ENCODE measurements at places on chromosomes 2 and 18. TPM values are rescaled to one million over a fixed set of nuclear protein-coding genes. Genes with fewer than 3 reads are reported as not detected.

- DNase-seq = peak; percentile 39
These were observed 670 bp upstream of the MOCOS start for GRCh38 chr18:36186461-36187192.

- no peak for DNase-seq
These were observed 61.9 kb upstream of the CREB1 start for GRCh38 chr2:207467716-207468347.

GRCh38 chr2:203437511-203437910 is 97.6 kb downstream of the RAPH1 start:
- no peak for DNase-seq

- DNase-seq = no peak
These were observed 499.9 kb downstream of the ZEB2 start for GRCh38 chr2:144020047-144020446.

- no peak for DNase-seq
These were observed 83.3 kb downstream of the SP3 start for GRCh38 chr2:173881886-173882285.

DNA sequence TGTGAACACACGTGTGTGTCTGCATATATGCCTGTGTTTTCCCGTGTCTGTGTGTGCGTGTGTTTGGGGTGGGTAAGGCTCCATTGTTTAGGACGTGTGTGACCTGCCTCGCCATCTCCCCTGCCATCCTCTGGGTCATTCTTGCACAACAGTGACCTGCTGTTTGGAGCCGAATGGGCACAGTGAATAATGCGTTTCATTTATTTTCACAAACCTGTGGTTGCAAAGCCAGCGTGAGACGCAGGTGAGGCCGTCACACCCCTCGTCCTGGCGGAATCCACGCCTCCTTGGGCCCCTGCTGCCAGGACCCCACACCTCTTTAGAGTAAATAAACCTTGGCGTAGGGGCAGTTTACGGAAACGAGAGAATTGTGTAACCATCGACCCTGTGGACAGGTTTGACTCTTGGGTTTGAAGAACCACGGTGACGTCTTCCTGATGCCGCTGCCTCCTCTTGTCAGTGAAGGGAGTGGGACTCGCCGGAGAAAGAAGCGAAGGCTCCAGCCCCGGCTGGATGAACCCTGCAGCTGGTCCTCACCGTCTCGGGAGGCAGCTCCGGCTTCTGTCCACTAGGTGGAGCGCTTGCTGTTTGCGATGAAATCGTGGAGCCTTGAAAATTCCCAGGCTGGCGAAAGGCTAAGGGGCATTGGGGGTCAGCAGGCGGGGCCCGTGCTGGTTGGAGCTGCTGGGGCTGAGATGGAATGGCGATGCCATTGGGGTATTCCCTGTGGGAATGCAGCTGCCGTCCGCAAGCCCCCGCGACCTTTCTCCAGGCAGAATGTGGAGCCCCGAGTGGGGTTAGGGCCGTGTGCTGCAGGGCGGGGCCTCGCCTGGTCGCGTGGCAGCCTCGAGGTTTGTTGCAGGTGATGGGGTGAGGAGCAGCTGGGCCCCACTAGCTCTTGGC is 81.1 kb downstream of the RTP5 start:
- peak; percentile 60 for DNase-seq

DNA sequence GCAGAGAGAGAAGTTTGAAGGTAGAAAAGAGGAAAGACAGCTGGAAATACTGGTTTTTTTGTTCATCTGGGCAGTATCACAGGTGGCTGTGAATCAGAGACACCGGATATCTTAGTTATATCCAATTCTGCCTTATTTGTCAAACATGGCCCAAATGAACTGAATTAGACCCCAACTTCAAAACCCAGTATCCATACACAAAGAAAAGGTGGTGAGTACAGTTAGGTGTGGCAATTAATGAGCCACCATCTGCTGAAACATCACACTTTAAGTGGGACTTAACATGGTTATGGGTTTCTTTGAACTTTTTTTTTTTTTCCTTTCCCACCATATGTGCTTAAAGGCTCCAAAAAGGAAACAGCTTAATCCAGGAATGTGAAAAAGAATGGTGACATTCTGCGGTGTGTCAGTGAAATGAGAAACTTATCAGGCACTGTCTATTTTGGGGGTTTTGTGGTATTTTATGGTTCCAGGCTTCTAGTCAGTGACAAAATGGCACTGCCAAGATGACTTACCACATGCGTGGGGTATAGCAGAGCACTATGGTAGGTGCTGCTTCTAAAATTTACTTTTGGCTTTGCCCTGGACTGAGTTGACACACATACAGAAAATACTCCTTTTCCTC is 5.0 kb upstream of the TMEM178A start:
- no peak for DNase-seq

IL36B gene
- polyA plus RNA-seq = not detected

CCL20 gene
- 1.1 TPM for polyA plus RNA-seq

D2HGDH gene
- polyA plus RNA-seq = 7.6 TPM

CAPG gene
- 2.9 TPM for polyA plus RNA-seq

All from heart left ventricle (tissue), 16 donors.